ENCODE measurements at places on chromosomes 16 and 17.

DNA sequence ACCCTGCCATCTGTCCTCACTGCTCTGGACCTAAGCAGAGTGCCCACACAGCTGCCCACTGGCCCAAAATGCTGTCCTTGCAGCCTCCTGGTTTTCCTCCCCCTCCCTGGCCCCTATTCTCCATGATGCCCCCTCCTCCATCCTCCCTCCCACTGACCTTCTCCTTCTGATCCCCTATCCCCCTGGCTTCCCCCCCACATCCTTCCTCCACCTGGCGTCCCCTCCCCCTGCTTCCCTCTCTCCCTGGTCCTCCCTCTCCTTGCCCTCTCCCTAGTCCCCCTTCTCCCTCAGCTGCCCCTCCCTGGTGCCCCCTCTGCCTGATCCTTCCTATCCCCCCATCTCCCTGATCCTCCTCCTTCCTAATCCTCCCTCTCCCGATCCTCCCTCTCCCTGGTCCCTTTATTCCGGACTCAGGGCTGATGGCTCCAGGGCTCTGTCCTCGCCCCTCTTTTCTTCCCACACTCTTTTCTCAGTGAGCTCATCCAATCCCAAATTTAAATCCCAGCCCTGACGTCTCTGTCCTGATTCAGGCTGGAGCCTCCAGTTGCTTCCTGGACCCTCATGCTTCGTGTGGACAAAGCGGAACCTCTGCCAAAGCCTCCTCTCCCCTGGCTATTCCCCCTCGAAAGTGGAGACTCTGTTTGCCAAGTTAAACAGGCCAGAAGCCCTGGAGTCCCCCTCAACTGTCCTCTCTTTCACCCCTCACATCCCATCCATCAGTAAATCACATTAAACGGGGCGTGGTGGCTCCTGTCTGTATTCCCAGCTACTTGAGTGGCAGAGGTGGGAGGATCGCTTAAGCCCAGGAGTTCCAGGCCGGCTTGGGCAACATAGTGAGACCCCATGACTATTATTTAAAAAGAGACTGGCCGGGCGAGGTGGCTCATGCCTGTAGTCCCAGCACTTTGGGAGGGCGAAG, 18.1 kb upstream of the RHBDF2 start:
- no peak for DNase-seq

GRCh38 chr17:35244341-35245195, 1.7 kb downstream of the SLFN5 start:
- peak; percentile 70 for DNase-seq

- DNase-seq = no peak
Measured at GRCh38 chr17:78460176-78460675, 81.8 kb downstream of the PGS1 start.

- no peak for DNase-seq
Measured at GRCh38 chr16:58732545-58733247, 1.4 kb downstream of the GOT2 start.

DNA sequence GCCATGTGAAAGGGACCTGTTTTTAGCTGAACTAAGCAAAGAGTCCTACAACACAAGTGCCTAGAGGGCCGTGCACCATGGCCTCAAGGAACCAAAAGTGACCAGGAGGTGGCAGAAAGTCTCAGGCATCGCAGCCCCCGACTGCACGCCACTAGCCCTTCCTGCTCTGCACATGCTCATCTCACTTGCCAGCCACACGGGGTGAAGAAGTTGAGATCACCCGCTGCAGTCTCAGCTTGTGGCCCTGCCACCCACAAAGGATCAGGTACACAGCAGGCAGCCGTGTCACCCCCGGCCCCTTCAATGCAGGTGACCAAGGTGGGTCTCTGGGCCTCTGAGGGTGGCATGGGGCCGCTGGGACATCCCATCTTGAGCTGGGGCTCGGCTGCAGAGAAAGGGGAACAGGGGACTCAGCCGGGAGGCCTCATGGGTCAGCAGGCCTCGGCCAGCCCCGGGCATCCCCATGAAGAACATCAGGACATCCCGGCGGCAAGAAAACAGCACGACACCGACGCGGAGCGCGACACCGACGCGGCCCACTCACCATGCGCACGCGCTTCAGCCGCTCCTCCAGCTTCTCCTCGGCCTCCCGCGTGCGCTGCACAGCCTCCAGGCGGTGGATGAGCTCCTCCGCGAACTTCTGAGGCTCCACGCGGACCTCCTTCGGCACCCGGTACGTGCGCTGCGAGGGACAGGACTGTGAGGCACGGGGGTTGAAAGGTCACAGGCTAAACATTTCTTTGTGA, 21.0 kb downstream of the PDIA2 start:
- no peak for DNase-seq

DNA sequence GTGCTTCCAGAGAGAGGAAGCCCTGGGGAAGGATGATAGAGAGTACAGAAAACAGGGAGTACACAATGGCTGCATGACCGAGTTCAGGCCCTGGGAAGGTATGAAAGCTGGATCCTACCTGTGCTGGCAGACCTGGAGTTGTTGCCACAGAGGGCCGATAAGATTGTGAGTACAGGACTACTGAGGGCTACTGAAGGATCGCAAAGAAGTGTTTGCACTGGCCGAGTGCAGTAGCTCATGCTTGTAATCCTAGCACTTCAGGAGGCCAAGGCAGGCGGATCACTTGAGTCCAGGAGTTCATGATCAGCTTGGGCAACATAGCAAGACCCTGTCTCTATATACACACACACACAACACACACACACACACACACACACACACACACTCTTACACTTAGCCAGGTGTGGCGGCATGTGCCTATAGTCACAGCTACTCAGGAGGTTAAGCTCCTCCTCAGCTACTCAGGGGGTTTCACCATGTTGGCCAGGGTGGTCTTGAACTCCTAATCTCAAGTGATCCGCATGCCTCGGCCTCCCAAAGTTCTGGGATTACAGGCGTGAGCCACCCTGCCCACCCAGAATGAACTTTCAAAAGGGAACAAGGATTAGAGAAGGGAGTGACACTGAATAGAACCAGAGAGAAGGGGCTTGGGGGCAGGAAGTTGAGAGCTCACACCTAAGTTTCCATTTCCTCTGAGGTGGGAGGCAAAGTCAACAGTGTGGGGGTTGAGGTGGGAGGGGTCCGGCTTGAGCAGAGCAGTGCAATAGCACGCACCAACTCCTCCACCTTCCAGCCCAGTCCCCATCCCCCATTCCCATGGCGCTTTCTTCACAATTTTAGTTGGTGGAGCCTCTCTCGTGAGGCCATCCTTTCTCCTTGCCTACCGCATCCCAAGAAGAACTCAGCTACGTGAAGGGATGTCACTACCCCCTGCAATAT, 7.5 kb downstream of the SCIMP start:
- no peak for DNase-seq

- DNase-seq = no peak
Measured at GRCh38 chr17:57685499-57686132, 59.5 kb downstream of the CCDC182 start.

- no peak for DNase-seq
Measured at GRCh38 chr16:85863384-85863774, 35.6 kb upstream of the IRF8 start.

DNA sequence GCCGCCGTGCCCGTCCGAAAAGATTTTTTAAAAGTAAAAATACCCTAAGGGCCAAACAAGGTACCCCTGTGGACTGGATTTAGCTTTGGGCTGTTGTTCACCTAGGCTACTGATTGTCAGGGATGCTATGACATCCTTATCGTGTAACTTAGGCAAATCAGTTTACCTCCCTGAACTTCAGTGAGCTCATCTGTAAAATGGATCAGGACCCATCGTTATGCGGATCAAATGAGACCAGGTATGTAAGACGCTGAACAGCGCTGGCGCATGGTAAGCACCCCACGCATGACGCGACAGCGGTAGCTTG, 658 bp upstream of the ZNF771 start:
- no peak for DNase-seq

DNA sequence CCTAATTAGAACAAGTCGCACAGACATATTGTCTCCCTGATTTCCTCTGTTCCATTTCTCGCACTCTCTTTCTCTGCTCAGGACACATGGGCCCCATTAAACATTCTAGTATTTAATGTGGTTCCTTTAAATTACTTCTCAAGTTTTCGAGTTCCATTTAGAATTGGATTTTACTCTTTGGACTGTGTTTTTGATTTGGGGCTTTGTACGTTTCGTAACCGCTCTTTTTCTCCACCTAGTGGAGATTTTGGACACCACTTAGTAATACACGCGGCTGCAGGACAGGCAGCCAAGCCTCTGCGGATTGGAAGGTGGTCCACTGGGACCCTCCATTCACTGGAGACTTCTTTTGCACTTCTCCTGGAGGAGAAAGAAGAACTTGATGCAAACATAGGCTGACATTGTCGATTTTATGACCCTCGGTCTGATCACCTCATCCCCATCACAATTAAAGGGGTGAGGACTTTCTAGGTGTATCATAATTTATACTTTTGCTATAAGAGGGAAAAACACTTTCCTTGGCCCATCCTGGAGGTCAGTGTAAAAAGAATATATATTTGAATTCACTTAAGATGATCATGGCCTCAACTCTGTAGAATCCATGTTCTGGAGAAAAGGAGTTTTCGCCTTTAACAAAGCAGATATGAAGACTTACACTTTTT, 85.7 kb downstream of the NOG start:
- no peak for DNase-seq

DNA sequence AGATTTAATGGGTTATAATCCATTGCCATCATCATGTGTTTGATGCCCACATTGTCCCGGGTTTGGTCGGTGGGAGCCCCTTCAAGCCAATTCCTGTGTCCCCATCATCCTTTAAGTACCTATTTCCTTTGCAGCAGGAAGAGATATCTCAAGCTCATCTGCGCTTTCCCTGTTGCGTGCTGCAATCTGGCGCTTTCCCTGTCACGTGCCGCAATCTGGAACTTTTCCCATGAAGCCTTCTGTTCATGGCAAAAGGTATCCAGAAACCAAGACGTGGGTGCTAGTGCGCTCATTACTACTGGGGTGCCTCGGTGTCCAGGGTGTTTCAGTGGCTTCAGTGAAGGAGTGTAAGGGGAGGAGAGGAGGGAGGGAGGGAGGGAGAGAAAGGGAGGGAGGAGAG, 174.6 kb upstream of the ZNF469 start:
- no peak for DNase-seq

GRCh38 chr17:79269620-79270019, 195.0 kb downstream of the ENGASE start:
- DNase-seq = no peak

- DNase-seq = no peak
Measured at GRCh38 chr16:83420206-83420760, 387.5 kb upstream of the HSBP1 start.

DNA sequence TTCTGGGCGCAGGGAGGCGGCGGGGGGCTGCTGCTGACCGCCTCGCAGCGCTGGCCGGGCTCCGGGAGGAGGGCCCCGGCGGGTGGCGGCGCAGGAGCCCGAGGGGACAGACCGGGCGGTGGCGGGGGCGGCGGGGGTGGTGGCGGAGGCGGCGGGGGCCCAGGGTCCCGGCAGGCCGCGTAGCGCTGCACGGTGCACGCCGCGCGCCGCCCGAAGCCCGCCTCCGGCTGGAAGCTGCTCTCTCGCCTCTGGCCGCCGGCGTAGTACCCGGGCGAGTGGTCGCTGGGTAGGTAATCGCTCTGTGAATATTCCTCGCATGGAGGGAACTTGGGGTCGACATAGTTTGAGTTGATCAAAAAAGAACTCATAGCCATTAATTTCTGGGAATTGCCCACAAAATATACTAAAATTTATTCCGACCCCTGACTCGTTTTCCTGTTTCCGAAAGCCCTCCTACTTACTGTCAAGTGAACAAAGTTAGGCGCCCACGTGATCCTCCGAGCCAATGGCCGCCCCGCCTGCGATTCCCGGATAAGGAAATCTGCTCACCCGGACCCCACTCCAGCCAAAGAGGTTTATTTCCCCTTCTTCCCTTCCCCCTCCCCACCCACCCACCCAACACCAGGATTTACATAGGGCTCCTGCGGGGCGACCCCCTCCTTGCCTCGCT, at the start of gene HOXB4:
HOXB4 (minus strand) TSS at position 405 of the 670 bp plus-strand sequence; CDS start at position 374, 31 bp downstream.
- peak; percentile 53 for DNase-seq

GRCh38 chr16:48157794-48158193, 2.0 kb upstream of the ABCC12 start:
- DNase-seq = no peak

- DNase-seq = peak; percentile 32
Measured at GRCh38 chr16:81696961-81697615, 82.0 kb upstream of the PLCG2 start.

- no peak for DNase-seq
Measured at GRCh38 chr17:30413109-30413508, 34.4 kb downstream of the CPD start.

- DNase-seq = no peak
Measured at GRCh38 chr16:72092832-72093447, 480 bp downstream of the TXNL4B start.

- DNase-seq = no peak
Measured at GRCh38 chr16:27724482-27725235, 174.7 kb downstream of the KATNIP start.

- no peak for DNase-seq
Measured at GRCh38 chr16:10965440-10966061, 21.2 kb downstream of the CLEC16A start.

GRCh38 chr17:57296231-57296630, 39.9 kb downstream of the MSI2 start:
- DNase-seq = no peak

DNA sequence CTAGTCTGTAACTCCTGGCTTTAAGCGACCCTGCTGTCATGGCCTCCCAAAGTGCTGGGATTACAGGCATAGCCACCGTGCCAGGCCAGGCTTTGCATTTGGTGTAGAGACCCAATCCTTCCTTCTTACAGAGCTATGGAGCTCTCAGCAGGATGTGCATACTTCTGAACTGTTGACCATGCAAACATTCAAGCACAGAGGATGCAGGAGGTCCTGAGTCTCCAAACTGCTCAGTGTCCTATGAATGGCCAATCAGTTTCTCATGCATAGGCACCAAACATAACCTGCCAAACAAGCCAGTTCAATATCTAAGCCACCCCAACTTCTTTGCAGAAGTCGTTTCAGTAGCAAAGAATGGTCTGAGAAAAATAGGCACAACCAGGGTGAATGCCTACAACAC, 40.0 kb upstream of the NF1 start:
- DNase-seq = no peak

DNA sequence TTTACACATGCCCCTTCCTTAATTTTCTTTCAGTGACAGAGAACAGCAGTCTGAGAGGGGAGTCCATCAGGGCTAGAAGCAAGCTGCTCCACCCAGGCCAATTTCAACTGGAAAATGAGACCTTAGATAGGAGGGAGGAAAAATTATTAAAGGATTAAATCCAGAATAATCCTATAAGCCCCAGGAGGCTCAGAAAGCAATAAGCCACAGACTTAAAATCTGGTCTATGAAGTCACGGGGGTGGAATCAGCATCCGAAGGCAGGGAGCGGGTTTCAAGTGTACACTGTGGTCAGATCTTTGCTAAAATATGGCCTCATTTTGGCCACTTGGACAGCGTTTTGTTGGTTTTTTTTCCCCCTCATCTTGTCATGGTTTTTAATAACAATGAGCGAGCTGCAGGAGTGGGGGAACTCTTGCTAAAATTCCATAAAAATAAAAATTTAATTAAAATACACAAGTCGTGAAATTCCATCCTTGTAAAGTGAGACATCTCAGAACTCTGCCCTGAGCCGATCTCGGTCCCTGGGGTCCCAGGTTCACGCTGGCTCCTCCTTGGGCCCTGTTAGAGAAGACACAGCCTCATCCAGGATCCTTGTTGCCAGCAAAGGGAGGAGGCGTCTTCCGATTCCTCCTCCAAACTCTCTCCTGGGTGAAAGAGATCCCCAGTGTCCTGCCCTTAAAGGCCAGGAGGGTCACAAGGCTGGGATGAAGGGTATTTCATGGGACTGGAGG, 51.6 kb upstream of the ETV4 start:
- DNase-seq = no peak
